ENCODE measurements at places on chromosomes 13 and 19.

GRCh38 chr19:14475251-14476073, at the start of gene PTGER1:
PTGER1 (minus strand) TSS chr19:14475354; CDS start chr19:14474320, 1,034 bp downstream.
- no peak for DNase-seq

- no peak for DNase-seq
Observed at GRCh38 chr19:46515879-46516350, 20.2 kb upstream of the PNMA8B start.

- no peak for DNase-seq
Observed at GRCh38 chr13:46106839-46107371, 2.1 kb upstream of the CPB2 start.

DNA sequence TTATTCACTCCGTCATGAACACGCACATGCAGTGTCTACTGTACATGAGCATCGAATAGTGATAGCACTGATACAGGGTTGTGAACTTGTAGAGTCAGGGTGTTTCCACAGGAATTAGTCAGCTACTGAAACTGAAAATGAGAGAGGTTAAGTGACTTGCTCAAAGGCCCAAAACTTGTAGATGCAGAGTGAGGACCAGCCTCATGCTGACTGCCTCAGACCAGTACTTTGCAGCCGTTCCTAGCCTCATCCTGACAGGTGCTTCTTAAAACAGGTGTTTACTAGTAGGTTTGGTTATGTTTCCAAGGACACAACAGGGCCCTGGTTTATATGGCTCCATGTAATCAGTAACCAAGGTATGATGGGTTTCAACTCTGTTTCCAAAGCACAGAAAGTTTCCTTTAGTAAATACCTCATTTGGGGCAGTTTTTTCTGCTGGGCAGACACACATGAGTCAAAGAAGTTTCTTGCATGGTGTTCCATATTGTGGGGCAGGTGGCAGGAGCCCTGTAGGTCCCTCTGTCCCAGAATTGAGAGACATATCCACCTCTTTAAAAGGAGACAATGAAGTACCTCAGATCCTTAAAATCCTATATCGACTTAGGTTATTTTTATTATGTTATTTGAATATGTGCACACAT, 16.0 kb downstream of the FGF9 start:
- no peak for DNase-seq

DNA sequence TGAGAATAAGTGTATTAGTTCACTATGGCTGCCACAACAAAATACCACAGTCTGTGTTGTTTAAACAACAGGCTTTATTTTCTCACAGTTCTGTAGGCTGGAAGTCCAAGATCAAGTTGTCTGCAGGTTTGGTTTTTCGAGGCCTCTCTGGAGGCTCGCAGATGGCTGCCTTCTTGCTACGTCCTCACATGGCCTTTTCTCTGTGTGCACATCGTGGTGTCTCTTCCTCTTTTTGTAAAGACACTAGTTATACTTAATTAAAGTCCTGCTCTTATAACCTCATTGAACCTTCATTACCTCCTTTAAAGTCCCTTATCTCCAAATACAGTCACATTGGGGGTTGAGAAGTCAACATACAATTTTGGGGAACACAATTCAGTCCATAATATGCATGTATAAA, 10.6 kb downstream of the CSNK1A1L start:
- DNase-seq = no peak

- DNase-seq = no peak
Observed at GRCh38 chr13:112905086-112905485, 63.9 kb upstream of the MCF2L start.

- no peak for DNase-seq
Observed at GRCh38 chr13:62119739-62120700, 704.4 kb upstream of the PCDH20 start.

GRCh38 chr19:50368649-50369570, 3.5 kb upstream of the NAPSA start:
- DNase-seq = peak; percentile 84

All from iPS DF 19.7 (cell line).